ENCODE measurements at places on chromosomes 2 and 18.

DNA sequence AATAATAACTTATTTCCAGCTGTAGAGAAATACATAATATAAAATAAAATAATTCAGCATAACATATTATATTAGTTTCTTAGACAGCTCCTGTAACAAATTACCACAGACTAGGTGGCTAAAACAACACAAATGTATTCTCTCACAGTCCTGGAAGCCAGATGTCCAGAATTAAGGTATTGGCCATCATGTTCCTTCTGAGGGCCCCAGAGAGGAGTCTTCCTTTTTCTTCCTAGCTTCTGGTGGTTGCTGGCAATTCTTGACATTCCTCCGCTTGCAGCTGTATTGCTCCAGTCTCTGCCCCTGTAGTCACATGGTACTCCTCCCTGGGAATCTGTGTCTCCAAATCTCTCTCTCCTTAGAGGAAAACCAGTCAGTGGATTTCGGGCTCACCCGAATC is 146.8 kb downstream of the RBM43 start:
- DNase-seq: no peak

DNA sequence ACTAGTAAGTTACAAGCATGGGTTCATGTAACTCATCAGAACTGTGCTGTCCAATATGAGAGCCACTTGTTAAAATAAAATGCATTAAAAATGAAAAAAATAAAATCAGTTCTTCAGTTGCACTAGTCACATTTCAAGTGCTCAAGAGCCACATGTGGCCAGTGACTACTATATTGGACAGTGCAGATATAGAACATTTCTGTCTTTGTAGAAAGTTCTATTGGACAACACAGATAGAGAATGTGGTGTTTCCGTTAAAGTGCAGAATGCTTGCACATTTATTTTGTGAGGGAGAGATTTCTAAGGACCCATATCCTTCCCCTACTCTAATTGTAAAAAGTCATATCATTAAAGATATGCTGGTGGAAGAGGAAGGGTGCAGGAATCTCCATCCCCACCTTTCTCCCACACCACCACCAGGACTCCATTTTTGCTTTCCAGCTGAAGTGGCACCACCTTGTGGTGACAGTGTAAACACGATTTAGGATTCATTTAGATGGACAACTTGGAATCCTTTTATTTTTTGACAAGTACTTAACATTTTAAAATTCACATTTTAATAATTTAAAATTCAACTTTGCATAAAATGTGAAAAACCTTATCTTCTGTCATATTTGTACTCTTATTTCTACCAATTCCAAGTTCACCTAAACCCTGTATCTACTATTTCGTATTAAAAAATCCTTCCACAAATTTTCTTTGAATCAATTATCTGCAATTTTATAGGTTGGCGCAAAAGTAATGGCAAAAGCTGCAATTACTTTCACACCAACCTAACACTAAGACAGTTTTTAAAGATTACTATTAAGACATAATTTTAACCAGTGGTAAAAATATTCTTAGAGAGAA is 9.4 kb upstream of the CD302 start:
- DNase-seq: peak; percentile 76

DNA sequence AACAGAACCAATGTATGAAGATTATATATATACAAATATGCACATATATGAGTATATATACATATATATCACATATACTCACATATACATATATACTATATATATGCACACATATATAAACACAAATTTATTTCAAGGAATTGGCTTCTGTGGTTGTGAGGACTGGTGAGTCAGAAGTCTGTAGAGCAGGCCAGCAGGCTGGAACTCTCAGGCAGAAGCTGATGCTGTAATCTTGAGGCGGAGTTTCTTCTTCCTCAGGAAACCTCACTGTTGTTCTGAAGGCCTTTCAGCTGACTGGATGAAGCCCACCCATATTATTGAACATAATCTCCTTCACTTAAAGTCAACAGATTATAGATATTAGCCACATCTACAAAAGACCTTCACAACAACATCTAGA is 143.9 kb upstream of the CREB1 start:
- peak; percentile 76 for DNase-seq

DNA sequence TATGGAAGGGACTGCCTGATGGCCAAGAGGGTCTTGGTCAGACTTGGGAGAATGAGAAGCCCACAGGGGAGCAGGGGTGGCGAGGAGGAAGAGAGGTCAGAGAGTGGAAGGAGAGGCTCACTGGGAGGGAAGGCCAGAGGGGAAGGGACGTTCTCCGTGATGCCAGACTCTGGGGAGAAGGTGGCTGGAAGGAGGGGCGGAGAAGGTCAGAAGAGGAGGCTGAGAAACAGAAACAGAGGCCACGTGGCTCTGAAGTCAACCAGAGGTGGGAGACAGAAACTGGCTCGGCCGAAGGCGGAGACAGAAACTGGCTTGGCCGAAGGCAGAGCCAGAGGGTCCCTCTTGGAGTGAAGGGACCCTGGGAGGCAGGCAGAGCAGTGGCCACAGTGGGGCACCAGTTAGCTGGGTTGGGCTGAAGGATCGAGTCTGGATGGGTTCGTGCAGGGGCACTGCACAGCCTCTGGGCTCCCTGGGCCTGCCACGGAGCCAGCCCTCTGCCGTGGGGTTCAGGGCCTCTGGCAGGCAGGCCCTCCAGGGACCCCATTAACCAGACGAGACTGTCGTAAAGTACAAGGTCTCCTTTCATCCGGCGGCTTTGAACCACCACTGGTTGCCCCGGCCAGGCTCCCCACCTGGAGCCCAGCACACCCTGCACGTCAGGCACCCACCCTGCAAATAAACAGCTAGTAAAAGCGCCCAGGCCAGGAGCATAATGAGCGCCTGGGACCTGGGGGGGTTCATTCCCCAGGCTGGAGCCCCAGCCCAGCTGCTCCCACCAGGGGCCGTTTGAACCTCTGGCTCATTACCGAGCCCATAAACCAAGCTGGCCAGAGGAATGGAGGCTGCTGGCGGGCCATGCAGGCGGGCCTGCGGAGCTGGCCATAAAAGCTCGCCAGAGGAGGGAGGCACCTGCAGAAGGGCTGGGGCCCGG is 218.8 kb downstream of the DYSF start:
- no peak for DNase-seq

GRCh38 chr2:218648088-218648786 is 11.2 kb downstream of the ZNF142 start:
- peak; percentile 82 for DNase-seq

DNA sequence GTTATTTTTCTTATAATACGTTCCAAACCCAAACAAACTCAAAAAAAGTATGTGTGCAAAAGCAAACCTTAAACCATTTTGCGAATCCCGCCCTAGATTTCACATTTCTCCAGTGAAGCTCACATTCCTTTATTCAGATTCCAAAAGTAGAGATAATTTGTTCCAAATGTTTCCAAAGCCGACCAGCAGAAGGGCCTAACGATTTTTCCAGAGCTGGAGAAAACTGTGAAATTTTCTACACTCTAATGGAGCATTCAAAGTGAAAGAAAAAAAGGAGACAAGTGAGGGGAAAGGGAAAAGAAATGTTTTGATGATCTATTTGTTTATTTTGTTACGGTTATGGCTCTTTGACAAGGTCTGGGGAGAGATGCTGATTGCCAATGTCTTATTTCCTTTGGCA is 286.5 kb upstream of the SLC14A2 start:
- DNase-seq: no peak

GRCh38 chr2:60490441-60490840 is 63.0 kb downstream of the BCL11A start:
- no peak for DNase-seq

DNA sequence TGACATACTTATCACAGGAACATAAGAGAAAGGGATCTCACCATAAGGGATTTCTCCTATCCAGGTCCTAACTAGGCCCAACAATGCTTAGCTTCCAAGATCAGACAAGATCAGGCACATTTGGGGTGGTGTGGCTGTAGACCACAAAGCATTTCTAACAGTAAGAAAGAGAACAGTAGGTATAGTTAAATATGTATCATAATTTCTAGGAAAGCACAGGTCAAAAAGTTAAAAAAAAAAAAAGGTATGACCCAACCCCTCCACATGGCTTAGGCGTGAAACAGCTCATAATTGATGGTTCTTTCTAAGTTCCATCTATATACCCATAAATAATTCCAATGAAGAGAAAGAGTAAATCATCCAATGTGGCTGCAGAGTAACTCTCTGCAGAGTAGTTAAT is 6.9 kb downstream of the PRKD3 start:
- no peak for DNase-seq

DNA sequence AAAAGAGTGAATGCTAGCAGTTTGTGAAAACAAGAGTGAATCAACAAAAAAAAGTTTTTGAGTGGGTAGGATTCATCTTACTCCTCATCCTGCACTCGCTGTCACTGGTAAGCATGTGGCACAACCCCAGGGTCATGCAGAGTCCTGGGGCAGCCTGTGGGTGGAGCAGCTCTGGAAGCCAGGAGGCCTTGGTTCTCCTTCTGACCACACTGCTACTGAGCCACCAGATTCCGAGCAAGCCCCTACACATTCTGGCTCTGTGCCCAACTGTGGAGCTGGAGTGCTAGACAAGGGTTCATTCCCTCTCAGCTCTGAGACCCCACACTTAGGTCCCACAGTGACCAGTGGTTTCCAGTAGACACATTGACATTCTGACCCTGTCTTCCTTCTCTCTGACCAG is 670.6 kb downstream of the BCL11A start:
- no peak for DNase-seq

- peak; percentile 3 for DNase-seq
These were observed 463 bp upstream of the CABYR start for GRCh38 chr18:24138409-24138788.

- DNase-seq: no peak
These were observed 7.7 kb downstream of the SLC30A3 start for GRCh38 chr2:27255187-27255586.

GRCh38 chr2:7962161-7962560 is 719.7 kb upstream of the ID2 start:
- no peak for DNase-seq

DNA sequence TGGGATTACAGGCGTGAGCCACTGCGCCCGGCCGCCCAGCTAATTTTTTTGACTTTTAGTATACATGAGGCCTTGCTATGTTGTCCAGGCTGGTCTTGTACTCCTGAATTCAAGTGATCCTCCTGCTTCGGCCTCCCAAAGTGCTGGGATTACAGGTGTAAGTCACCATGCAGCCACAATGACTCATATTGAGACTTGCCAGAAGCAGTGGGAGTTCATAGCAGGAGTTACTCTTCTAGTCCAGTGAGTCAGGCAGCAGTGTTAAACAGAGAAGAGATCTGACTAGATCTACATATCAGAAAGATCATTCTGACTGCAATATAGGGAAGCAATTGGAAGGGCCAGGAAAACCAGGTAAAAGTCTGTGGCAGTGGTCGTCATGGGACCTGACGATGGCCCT is 1.5 kb upstream of the FLACC1 start:
- peak; percentile 59 for DNase-seq

GRCh38 chr18:57004366-57005121 is 142.3 kb upstream of the BOD1L2 start:
- peak; percentile 66 for DNase-seq

GRCh38 chr2:219572237-219573001 is at the start of gene INHA:
TSS of gene INHA (plus strand) at chr2:219572310. CDS start at chr2:219572375, 65 bp downstream.
- no peak for DNase-seq

GRCh38 chr2:24809316-24810007 is 16.2 kb downstream of the CENPO start:
- DNase-seq: no peak
